ENCODE measurements at places on chromosomes 1 and 21.

GRCh38 chr1:154935749-154936554 is 567 bp downstream of the PMVK start:
- no peak for DNase-seq

GRCh38 chr1:117686907-117687306 is 81.1 kb downstream of the TENT5C start:
- DNase-seq = no peak

DNA sequence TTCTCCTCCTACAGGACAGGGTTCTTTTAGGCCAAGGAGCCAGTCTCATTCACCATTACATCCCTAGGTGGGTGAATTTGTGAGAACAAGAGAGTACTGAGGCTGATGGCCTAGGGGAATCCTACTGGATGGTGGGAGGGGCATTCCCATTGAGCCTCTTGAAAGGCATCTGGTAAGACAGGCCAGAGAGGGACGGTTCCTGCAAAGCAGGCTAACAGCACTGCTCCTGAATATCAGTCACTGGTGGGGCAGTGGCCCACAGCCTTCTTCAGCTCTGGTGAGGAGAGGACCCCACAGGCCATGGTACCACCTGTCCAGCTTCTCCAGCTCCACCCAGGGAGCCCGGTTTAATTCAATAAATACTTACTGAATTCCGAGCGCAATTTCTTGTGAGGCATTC is 125.9 kb upstream of the EDN2 start:
- no peak for DNase-seq

DNA sequence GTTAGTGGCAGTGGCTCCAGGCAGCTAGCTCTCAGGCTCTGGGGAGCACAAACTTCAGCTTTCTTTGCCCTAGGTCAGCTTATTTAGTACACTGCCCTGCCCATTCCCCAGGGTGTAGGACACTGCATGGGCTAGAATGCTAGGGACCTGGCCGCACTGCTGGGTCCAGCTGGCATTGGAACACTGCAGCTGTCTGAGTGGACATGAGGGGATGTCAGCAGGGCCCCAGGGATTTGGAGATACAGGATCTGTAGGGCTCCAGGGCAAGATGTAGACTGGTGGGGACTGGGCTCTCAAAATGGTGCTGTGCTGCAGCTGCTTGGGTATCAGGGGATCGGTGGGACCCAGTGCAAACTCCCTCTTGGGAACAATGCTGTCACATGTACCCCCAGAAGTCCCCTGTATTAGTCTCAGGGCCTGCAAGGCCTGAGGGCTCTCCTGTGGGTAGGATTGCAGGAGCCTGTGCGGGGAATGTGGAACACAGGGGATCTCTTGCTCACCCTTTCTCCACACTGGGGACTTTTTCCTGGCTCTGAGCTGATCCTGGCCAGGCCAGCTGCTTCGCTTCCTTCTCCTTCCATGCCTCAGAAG is 25.2 kb upstream of the TTC22 start:
- no peak for DNase-seq

GRCh38 chr1:9065213-9065751 is 4.2 kb downstream of the SLC2A5 start:
- DNase-seq = no peak

DNA sequence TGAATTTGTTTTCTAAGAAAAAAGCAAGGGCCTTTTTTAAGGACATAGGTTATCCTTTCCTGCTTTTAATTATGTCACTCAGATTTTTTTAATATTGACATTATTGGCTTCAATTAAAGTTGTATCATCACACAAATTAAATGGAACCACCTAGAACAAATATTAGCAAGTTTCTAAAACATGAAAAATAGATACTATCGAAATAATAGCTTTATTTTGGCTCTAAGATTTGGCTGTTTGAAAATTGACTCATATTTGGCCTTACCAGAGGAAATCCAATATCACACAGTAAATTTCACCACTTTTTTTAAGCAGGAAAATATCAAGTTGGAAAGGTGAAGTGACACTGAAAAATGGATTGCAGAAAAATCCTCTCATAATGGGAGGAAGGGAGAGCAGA is 9.2 kb downstream of the DNASE2B start:
- DNase-seq = no peak

DNA sequence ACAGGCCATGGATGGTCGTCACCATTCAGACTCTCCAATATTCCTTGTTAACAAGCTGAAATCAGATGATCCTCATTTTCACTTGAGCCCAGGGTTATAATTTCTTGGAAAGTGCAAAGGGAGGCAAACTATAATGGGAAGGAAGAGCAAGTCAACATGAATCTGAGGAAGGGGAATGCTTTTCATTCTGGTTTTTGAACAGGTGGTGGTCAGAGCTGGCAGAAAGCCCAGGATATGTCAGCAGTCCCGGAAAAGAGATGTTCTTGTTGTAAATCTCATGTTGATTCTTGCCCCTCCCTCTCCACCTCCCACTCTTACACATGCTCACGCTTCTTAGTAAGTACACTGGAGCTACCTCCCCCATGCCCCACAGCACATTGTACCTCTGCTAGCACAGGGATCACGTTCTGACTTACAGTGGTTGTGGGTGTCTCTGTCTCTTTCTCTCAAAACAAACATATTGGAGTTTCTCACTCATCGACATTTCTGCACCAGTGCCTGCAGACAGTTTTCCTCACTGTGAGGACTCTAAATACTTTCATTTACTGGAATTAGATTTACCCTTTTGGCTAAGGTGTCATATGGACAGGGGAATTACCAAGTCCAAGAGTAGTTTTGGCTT is 77.6 kb downstream of the XCL2 start:
- DNase-seq = peak; percentile 39

GRCh38 chr21:45167796-45168222 is 93.4 kb downstream of the ADARB1 start:
- DNase-seq = no peak

GRCh38 chr1:200628223-200628881 is 7.8 kb upstream of the KIF14 start:
- DNase-seq = no peak

- no peak for DNase-seq
Measured at GRCh38 chr1:243550276-243550675, 294.4 kb downstream of the SDCCAG8 start.

DNA sequence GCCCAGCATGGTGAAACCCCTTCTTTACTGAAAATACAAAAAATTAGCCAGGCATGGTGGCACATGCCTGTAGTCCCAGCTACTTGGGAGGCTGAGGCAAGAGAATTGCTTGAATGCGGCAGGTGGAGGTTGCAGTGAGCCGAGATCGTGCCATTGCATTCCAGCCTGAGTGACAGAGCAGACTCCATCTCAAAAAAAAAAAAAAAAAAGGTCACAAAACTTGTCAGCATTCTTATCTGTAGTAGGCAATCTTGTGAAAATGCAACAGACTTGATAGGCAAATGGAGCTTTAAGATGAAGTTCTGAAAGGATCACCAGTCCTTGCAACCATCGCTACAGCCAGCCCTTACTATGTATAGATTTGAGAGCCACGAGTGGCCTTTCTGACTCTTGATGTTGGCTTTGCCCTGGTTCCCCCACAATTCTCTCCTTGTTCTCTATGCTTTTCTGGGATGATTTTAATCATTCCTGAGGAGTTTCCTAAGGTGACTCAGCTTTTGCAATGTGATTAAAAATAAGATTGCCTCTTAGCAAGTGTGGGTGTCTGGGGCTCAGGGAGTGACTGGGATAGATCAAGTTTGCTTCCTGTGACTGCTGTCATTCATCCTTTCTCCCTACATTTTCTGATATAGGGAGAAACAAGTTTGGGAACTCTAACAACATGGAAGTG is 7.1 kb upstream of the MAP1LC3C start:
- no peak for DNase-seq

- no peak for DNase-seq
Measured at GRCh38 chr1:30437059-30437576, 286.3 kb downstream of the MATN1 start.

DNA sequence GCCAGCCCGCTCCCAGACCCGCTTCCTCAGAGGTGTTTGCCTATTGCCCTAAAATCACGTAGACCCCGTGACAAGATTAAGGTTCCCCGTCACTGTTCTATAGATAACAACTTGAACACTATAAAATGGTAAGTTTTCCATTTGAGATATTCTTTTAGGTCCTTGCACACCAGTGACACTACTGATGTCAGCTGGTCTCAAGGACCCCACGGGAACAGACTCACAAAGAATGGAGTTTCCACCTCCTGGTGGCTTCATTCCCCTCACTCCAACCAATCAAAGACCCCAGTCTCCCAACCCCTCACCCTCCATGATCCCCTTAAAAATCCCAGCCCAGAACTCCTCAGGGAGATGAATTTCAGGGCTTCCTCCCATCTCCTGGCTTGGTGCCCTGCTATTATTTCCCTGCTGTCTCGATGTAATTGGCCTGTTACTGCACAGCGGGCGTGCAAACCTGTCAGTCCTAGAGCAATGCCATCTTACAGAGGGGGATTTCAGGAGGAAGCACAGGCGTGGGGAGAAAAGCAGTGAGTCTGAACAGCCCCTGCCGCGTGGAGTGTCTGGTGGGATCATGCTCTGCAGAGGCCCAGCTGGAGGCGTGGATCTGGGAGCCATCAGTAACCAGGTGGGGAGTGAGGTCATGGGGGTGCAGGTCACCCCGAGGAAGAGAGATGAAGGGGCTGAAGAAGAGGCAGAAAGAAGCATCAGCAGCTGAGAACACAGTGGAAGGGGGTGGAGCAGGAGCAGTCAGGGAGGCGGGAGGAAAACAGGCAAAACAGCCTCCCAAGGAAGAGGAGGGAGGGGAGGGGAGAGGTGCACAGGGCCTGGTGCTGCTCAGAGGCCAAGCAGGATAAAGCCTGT is 35.1 kb upstream of the LBR start:
- DNase-seq = no peak

GRCh38 chr1:213049232-213049631 is 1.8 kb upstream of the RPS6KC1 start:
- no peak for DNase-seq

- no peak for DNase-seq
Measured at GRCh38 chr1:17933501-17933900, 174.1 kb upstream of the IGSF21 start.
